OCI-LY7 (cell line): ENCODE measurements at places on chromosomes 2 and 18. TPM values are rescaled to one million over a fixed set of nuclear protein-coding genes. Genes with fewer than 3 reads are reported as not detected.

DNA sequence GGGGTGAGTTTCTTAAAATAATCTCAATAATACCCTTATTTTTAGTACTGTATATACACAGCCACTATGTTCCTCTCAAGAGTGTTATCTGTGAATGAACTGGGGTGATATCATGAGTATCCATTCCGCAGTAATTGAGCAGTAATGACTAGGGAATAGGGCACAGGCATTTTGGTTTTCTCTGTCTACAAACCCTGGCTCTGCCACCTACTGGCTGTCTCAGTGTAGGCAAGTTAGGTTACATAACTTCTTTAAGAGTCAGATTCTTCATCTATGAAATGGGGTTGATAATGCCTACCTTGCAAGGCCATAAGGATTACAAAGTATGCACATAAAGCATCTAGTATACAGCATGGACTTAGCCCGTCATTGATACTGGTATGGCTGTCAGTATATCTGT, 555.8 kb downstream of the NRXN1 start:
- no peak for DNase-seq

DNA sequence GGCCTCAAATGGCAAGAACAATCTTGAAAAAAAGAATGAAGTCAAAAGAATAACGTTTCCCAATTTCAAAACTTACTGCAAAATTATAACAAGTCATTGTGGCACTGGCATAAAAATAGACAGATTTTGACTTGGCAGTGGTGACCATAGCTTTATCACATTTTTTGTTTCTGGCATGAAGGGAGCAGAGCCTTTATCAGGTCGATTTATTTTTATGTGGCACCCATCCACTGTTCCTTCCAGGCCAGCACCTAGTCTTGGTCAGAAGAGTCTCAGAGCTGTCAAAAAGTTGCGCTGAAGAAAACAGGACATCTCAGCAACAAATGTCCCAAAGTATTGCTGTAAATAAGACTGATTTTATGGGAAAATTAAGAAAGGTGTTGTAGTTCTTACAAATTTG, 92.4 kb downstream of the TRABD2A start:
- DNase-seq, result no peak

DNA sequence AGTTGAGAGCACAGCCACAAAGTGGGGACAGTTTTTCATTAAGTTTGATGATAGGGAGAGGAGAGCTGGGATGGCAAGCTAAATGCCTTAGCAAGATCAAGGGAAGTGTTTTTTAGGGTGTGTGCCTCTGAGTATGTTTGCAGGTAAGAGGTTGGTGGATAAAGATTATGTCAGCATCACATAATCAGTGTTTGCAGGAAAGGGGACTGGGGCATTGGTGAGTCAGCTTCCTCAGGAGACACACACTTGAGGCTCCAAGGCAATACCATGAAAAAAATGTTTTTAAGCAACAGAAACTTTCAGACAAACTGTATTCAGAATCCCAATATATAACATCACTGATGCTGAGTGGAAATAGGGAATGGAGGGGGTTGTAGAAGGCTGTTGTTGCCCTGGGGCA, 25.4 kb upstream of the DTNB start:
- no peak for DNase-seq

DNA sequence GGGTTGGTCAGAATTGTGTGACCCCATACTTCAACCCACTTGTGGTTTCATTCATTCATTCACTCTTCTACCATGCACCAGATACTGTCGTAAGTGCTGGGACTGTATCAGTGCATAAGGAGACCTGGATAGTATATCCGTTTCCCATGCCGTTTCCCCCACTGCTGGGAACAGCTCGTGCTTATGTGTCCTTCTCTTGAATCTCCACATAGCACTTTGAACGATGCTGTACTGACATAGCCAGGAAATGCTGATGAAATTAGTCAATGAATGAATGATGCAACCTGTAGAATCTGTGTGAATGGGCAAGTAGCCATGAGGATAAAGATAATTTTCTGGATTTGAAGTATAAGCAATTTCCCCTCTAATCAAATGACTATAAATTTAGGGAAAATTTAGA, 276.1 kb downstream of the BCL2 start:
- DNase-seq, result no peak

DNA sequence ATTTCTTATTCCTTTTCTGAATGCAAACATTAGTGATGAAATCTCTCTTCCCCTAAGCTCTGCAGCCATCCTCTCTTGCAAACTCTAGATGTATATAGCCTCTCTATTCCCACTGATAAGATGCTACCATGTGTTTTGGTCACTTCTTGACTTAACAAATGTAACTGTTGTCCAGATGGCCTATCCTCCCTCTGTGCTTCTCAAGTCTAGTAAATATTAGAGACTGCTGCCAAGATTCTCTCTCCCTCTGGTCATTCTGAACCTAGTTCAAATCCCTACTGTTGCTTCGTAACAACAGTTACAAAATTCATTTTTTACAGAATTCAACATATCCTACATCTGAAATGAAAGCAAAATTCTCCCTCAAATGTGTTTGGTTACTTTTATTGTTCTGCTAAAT, 156.6 kb downstream of the TXNL1 start:
- no peak for DNase-seq

DNA sequence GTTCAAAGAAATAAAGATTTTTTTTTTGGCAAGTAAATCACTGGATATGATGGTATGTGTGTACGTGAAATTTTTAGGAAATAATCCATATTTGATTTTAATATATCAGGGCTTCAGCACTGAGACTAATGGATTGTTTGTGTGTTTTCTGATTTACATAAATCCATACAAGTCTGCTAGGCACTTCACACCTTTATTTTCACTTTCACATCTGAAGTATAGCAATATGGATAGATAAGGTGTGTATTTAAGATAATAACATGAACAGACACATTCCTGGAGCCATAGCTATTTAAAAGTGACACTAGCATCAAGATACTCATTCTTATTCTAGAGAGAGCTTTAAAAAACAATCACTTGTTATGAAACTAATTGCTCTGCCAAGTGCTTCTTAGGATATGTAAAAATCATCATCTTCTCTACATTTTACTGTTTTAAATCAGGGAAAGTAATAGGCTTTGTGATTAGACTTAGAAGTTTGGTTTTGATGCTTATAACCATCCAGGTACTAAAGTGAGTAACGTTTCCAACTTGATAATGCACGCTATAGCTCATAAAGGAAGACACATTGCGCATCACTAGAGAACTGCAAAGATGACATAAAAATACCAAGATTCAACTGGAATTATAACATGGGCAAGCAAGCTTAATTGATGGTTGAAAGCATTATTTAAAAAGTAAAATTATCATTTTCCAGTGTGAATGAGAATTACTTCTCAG, 208.9 kb downstream of the ZEB2 start:
- no peak for DNase-seq

DNA sequence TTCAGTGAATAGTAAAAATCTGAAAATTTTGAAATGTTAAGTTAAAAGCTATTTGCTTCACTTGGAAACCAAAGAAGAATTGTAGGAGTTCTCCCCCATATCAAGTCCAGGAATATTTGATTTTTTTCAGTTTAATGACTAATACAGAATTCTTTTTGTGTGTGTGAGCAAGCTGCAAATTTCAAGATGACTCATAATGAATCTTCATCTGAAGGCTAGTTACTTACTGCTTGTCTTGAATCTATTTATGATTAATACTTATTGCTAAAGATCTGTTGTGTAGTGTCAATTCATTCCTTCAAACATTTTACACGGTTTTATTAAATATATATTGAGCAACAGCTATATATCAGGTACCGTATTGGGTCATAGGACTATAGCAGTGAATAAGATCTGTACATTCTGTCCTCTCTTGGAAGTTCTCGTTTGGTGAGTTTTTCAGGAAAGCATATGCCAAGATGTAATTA, 47.8 kb upstream of the CAVIN2 start:
- DNase-seq, result no peak

DNA sequence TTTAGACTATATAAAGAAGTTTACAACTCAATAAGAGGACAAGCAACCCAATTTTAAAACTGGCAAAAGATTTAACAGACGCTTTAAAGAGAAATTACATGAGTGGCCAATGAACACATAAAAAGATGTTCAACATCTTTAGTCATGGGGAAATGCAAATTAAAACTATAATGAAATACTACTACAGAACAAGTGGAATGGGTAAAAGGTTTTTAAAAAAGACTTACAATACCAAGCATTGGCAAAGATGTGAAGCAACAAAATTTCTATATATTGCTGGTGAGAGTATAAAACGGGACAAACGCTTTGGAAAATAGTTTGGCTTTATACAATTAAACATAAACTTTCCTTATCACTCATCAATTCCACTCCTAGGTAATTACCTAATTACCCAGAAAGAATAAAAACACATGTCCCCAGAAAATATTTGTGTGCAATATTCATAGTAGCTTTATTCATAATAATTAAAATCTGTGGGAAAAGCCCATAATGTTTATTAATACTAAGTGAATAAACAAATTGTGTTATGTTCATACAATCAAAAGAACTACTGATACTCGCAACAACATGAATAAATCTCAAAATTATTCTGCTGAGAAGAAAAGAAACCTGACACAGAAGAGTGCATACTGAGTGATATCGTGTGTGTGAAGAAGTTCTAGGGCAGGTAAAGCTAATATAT, 76.7 kb upstream of the MYCN start:
- DNase-seq, result no peak

GRCh38 chr2:43224131-43224570, 2.3 kb downstream of the ZFP36L2 start:
- peak; percentile 88 for DNase-seq

The SPHKAP gene
- total RNA-seq, result not detected in 2 replicates

The CACNB4 gene
- total RNA-seq, result 0.37 and 0.76 TPM in 2 replicates

The ANKRD30B gene
- total RNA-seq, result not detected in 2 replicates

The HOXD3 gene
- total RNA-seq, result not detected in 2 replicates

The GCKR gene
- not detected in 2 replicates for total RNA-seq

The CCDC74A gene
- total RNA-seq, result 27.1 and 40.2 TPM in 2 replicates

The SMCHD1 gene
- 114 and 136 TPM in 2 replicates for total RNA-seq

The SIX3 gene
- total RNA-seq, result not detected in 2 replicates

The CCBE1 gene
- total RNA-seq, result 0.70 and 0.85 TPM in 2 replicates

The KCNS3 gene
- total RNA-seq, result not detected in 2 replicates

The PDE11A gene
- total RNA-seq, result not detected in 2 replicates
